Fibroblast of villous mesenchyme (primary cell): ENCODE measurements at places on chromosomes 5 and 9.

- DNase-seq = no peak
Measured at GRCh38 chr5:63050916-63051315, 472.3 kb downstream of the LRRC70 start.

DNA sequence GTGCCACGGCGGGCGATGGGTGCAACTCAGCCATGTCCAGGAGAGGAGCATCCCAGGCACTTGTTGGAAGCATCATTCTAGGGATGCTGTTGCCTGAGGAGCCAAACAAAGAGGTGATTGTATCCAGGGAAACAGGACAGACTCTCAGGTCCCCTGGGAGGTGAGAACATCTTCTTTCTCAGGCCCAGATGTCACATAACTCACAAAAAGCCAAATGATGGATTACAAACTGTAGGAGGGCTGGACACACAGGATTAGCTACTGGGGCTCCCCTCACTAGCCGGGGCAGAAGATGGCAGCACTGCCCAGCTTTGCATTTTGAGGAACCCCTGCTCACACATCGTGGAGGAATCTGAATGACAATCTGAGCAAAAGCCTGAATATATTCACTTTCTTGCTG is 64.7 kb upstream of the NFIL3 start:
- no peak for DNase-seq

GRCh38 chr5:40374853-40375252 is 304.9 kb upstream of the PTGER4 start:
- DNase-seq = peak; percentile 38

- DNase-seq = peak; percentile 51
Measured at GRCh38 chr5:143495110-143495509, 91.6 kb upstream of the NR3C1 start.

GRCh38 chr5:181187500-181188213 is 17.3 kb downstream of the TRIM7 start:
- DNase-seq = peak; percentile 83
